ENCODE measurements at places on chromosomes 1 and 21.

- no peak for DNase-seq
Measured at GRCh38 chr1:170891872-170892271, 43.5 kb upstream of the MROH9 start.

GRCh38 chr1:241125286-241125685 lies 231.7 kb downstream of the RGS7 start:
- no peak for DNase-seq

GRCh38 chr1:184870319-184870718 lies 104.0 kb downstream of the NIBAN1 start:
- DNase-seq = peak; percentile 37

DNA sequence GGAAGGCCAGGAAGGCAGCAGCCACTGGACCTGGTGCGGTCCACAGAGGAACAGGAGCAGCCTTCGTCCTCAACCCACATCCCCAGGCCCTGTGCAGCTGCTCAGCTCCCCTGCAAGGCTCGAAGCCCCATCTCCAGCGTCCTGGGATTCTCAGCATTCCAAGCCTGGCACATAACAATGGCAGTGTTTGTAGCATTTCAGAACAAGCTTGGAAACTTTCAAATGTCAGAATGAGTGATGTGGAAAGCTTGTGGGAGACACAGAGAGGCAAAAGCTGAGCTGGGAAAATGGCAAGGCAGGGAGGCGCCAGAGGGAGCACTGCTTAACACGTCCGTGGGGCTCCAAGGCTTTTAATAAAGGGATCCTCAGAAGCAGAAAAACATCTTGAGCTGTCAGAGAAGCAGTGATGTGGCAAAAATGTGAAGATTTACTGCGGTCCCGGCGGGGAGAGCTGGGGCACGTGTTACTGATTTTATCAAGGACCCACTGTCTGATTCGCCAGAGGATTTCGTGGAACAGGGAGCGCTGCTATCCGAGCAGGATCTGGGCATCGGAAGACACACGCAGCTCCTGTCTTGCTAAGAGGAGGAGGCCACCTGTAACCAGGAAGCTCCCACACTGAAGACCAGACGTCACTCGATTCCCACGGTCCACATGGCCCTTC lies 38.1 kb downstream of the TOMM20 start:
- no peak for DNase-seq

GRCh38 chr1:16434501-16434900 lies 2.7 kb downstream of the SPATA21 start:
- DNase-seq = no peak

DNA sequence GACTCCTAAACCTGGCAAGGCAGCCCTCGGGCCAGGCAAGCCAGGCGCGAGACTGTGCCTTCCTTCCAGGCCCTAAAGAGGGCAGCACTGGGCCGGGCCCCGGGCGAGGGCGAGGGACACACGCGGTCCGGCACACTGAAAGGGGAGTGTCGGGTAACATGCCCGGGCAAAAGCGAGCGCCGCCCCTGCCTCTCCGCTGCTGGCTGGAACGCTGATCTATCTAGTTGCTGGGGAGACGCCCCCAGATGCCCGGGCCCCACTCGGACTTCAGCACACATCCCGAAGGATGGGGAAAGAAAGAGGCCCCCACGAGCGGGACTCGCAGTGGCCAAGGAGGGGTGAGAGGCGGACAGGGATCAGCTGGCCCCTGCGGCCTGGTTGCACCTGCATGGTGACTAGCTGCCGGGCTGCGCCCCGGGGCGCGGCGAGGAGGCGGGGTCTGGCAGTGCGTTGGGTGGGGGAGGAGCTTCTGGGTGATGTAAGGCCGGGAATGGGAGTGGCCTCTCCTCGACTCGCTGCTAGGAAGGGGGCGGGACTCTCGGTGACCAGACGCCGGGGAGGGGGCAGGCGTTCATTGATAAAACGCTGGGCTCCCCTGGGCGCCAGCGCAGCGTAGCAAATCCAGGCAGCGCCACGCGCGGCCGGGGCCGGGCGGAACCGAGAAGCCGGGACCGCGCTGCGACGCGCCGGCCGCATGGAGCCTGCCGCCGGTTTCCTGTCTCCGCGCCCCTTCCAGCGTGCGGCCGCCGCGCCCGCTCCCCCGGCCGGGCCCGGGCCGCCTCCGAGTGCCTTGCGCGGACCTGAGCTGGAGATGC lies at the start of gene PLK3:
Gene PLK3, plus strand, starts transcription at position 608 of the 815 bp plus-strand sequence. Its CDS starts 87 bp downstream, at position 695.
- DNase-seq = peak; percentile 92

DNA sequence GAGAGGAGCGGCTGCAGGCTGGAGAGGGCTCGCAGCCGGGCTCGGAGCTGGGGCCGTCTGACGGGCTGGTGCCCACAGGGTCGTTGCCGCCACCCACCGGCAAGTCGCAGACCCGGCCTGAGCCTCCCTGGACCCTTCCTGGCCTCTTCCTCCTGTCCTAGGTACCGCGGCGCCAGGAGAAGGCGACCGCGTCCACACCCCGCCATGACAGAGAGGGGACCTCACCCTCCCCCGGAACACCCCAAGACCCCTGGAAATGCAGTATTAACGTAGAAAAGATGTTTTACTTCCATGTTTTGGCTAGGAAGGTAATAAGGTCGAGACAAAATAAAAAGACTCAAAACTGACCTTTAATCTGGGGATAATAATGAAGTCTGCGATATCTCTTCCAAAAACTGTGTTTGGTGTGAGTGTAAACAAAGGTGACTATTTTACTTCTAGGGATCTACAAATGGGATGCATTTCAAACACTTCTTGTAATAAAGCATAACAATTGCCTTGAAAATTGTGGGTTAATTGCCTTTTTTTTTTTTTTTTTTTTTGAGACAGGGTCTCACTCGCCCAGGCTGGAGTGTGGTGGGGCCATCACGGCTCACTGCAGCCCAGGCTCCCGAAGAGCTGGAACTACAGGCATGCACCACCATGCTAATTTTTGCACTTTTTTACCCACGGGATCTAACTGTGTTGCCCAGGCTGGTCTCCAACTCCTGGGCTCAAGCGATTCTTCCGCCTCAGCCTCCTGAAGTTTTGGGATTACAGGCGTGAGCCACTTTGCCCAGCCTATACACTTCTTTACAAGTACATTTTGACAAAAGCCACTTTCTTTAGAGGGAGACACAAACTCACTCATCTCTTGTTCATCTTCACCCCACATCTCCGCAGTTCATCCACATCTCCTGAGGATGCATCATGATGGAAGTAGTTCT lies 838 bp upstream of the RSRP1 start:
- no peak for DNase-seq

DNA sequence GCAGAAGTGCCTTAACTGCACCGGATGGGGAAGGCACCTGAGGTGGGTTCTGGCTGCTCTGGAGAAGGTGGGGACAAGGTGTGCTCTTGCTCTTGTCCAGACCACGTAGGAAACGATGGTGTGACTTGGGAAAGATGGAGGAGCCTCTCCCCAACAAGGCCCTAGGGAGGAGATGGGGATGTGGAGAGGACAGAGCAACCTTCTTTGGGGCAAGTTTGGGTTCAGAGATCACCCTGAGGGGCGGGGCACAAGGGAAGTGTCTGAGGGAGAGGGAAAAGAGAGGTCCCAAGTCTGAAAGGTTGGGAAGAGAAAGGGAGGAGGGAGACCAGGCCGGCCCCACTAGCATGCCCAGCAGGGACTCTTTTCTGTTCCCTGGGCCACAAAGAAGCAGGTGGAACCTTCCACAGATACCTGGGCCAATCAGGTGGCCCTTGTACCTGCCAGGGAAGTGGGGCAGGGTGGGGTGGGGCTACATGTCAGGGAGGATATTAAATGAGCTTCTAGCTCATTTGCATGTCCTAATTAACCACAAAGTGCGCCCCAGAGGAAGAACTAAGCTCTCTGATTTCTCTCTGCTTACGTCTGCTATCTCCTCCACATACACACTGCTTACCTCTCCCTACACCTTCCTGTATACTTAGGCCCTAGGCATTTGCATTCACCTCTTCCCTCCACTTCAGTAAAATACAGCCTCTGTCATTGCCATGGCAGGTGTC lies 15.9 kb downstream of the INKA2 start:
- DNase-seq = no peak

GRCh38 chr1:23436520-23437354 lies 12.2 kb upstream of the TCEA3 start:
- no peak for DNase-seq

- no peak for DNase-seq
Measured at GRCh38 chr1:55988963-55989452, 590.4 kb downstream of the PLPP3 start.

DNA sequence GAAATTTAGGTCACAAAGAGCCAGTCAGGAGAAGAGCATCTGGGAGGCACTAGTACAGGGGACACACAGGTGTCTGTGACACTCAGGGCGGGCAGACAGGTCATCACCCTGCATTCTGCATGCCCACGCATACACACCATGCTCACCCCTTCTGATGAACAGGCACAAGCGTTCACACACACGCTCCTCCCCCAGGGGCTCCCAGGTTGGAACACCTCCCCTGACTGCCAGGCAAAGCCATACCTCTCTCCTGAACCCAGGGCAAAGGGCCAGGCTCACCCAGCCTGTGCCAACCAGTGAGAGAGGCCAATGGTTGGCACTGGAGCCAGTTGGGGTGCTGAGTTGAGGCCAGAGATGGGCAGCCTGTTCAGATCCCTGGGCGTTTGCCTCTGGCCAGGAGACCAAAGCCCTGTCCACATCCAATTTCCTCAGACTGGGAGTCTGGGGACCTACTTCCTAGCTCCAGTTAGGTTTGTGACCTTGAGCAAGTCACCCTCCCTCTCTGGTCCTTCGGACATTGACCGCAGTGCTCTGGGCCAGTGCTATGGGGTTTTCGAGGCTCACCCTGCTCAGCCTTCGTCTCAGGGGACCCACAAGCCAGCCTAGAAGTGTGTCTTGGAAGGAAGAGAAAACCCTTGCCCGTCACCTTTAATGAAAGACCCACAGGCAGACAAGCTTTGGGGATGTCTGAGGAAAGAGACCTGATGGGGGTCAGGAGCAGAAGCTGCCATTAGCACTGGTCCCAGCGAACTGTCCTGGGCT lies 5.8 kb upstream of the LAD1 start:
- no peak for DNase-seq

DNA sequence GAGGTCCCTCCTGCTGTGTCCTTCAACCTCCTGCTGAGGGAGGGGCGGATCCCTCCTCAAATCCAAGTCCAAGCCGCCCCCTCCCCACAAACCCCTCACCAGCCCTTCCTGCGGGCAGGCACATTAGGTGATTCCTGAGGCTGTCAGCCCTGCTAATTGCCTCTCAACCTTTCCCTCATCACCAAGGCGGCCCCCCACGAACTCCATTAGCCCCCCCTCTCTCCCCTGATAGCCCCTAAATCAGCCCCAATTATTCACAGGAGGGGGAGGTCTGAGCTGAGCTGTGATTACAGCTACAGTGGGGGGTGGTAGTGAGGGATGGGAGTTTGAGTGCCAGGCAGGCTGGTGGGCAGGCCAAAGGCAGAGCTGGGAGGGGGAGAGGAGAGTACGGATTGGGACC lies 5.8 kb upstream of the PEAR1 start:
- DNase-seq = no peak

GRCh38 chr1:29859126-29859525 lies 622.8 kb downstream of the PTPRU start:
- DNase-seq = no peak

- DNase-seq = no peak
Measured at GRCh38 chr1:84632137-84632536, 57.9 kb upstream of the CTBS start.

DNA sequence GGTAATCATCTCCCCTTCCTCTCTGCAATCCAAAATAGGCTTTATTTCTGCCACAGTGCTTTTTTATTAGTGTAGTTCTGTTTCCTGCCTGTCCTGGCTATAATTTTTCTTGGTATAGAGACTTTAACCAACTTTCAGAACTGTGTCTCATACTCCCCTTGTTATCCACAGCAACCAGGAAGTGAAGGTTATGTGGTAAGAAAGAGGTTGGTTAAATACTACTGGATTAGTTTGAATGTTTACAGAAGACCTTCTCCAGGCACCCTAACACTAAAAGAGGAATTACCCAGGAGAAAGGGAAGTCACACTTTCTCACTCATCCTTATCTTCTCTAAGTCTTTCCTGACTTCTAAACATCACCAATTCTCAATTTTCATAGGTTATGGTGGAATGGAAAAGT lies 17.8 kb upstream of the TNFSF4 start:
- DNase-seq = no peak

- no peak for DNase-seq
Measured at GRCh38 chr1:32539584-32540571, 651 bp downstream of the ZBTB8A start.

DNA sequence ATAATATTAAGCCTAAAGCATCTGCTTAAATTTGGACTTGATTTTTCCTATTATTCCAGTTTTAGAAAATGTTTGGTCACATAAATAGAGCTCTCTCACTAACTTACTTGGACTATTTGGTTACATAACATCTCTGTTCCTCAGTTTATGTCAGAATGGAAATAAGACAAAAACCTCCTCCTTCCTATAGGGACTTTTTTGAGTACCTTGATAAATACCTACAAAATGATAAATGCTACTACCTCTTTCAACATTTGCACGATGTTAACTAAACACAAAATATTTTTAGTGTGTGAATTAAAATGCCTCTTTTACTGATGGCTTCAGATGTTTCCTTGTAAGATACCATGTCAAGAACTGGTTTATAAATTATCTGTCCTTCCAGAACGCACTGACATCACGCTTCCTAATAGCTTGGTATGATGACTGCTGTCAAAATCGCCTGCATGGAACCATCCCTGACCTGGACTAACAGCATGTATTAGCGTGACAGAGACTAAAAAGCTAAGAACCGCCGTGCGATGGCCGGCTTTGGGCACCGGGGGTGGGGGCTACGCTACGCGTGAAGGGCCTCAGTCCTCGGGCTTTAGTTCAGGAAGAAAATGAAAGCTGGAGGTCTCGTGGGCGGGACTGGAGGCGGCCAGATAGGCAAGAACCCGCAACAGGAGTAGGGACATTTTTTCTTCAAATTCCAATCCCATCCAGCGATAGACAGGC lies 133.2 kb upstream of the BARHL2 start:
- DNase-seq = no peak

DNA sequence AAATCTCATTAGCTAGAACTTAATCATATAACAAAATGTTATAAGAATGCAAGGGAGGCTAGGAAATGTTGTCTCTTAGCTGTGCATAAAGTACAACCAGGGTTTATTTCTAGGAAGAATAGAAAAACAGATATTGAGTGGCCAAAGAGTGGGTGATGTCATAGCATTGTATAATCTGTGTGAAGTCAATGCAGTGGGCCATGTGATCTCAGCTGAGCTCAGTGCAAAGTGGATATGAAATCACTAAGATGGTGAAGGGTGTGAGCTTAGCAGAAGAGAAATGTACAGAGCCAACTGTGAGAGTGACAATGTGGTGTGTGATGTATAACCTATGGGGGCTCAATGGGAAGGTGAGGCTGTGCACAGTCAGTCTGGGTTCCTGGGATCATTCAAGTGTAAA lies 29.7 kb upstream of the DUSP23 start:
- no peak for DNase-seq

DNA sequence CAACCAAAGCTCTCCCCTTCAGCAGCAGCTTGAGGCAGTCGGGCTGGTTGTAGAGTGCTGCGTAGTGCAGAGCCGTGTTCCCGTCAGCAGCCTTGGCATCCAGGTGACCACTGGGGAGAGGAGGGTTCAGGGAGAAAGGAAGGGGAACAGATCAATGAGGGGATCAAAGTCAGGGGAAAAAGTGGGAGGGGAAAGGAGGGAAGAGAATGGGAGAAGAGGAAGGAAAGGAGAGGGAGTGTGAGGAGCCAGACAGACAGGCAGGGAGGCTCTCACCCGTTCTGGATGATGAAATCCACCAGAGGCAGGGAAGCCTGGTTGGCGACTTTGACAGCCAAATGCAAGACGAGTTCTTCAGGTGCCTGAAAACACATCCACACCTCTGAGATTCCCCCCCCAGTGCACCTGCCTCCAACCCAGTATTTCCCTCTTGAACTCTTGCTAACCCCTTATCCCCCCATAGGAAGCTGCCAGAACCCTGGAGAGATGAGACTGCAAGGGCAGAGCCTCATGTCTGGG lies 9.8 kb upstream of the TCEA3 start:
- DNase-seq = no peak

- DNase-seq = no peak
Measured at GRCh38 chr1:240663169-240663879, 51.4 kb upstream of the GREM2 start.
